ENCODE measurements at places on chromosomes 5 and 9.

DNA sequence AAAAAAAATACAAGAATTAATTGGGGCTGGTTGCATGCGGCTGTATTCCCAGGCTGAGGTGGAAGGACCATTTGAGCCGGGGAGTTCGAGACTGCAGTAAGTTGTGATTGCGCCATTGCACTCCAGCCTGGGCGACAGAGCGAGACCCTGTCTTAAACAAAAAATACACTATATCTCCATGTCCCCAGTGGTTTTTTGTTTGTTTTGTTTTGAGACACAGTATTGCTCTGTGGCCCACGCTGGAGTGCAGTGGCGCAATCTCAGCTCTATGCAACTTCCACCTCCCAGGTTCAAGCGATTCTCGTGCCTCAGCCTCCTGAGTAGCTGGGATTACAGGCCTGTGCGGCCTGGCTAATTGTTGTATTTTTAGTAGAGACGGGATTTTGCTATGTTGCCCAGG lies 1.2 kb downstream of the COQ4 start:
- no peak for DNase-seq

DNA sequence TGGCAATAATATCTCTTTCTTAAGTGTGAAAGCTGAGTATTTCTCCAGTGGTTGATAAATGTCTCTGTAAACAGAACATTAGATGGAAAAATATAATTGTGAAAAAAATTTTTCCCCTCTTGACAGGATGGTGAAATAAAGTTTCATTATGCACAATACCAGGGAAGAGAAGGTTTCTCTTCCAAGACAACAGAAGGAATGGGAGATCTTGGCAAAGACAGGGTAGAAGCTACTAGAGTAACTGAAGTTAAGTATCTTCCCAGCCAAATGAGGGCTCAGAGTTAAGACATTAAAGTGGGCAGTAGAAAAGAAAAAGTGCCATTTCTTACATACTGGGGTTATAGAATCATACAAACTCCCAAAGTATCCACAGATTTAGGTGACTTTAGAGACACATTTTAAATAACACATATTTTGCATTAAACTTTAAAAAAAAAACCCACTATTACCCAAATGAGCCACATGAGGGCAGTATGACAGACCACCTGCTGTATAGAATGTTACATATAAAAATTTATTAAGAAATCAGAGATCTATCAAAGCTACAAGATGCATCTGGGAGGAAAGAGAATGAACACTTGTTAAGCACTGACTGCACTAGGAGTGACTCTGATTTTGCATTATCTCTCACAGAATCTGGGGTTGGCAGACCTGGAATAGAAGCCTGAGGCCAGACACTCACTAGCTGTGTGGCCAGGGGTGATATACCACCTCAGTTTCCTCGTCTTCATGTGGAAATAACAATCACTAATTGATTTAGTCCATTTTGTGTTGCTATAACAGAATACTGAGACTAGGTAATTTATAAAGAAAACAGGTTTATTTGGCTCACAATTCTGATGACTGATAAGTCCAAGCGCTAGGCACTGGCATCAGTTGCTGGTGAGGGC lies 98.5 kb downstream of the ARSB start:
- no peak for DNase-seq

GRCh38 chr9:97604901-97605645 lies 28.1 kb downstream of the TSTD2 start:
- DNase-seq = no peak

DNA sequence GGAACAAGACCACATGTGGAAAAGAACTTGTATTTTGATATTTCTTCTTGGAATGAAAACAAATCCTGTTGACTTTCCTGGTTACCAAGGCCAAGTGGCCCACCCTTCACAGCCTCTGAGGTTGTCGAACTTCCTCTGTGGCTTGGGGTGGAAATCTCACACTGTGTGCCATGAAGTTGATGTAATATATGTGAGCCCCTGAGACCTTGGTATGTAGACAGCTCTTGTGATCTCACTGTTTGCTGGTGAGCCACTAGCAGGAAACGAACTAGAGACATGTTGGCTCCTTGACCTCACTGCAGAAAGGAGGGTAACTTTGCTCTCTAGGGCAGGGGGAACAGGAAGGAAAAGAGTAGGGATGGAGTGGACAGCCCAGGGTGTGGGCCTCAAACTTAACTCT lies 159.4 kb downstream of the ARHGAP26 start:
- no peak for DNase-seq

- DNase-seq = no peak
These were observed 32.9 kb downstream of the NDFIP1 start for GRCh38 chr5:142141463-142141862.

DNA sequence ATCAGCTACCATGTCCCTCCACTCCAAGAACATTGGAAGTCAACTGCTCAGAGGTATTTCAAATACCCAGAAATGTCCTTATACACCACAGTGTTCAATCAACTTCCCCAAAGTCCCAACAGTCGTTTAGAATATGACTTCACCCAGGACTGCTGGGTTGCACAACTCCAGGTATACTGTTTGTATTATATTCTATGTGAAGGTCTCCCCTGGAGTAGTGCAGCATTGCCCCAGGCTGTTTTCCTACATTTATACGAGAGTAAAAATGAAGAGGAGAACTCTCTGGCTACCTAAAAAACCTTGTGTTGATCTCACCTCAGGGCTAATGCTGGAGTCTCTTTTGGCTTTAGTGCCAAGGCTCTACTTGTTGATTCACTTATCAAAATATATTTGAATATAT lies 183.6 kb upstream of the MAP3K1 start:
- no peak for DNase-seq

- no peak for DNase-seq
These were observed 66.8 kb upstream of the ADCY2 start for GRCh38 chr5:7329141-7329540.

- no peak for DNase-seq
These were observed 112.0 kb upstream of the SPOCK1 start for GRCh38 chr5:137611011-137611580.

- no peak for DNase-seq
These were observed 3.9 kb upstream of the HK3 start for GRCh38 chr5:176902911-176903664.

DNA sequence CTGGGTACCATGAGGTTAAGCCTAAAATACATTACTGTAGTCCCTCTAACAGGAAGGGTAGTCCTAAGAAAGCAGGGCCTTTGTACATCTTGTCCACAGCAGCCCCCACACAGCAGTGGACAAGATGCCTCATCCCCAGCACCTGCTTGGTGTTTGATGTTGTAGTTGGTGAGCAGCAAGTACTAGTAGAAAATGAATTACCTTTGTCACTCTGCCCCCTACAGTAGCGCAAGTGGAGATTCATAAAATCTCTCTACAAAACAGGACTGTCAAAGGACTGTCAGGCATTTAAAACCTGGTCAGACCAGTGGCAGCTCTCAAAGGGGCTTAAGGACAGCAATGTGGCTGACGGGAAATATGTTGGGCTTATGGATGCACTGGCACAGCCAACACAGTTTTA lies 122.5 kb downstream of the TMEM174 start:
- DNase-seq = no peak

- no peak for DNase-seq
These were observed 49.6 kb upstream of the LMX1B start for GRCh38 chr9:126564128-126564527.

GRCh38 chr5:132055808-132056609 lies 4.4 kb upstream of the IL3 start:
- DNase-seq = no peak

- no peak for DNase-seq
These were observed 164.4 kb downstream of the FOCAD start for GRCh38 chr9:20848490-20848889.

GRCh38 chr9:1877951-1878350 lies 137.2 kb upstream of the SMARCA2 start:
- DNase-seq = no peak

DNA sequence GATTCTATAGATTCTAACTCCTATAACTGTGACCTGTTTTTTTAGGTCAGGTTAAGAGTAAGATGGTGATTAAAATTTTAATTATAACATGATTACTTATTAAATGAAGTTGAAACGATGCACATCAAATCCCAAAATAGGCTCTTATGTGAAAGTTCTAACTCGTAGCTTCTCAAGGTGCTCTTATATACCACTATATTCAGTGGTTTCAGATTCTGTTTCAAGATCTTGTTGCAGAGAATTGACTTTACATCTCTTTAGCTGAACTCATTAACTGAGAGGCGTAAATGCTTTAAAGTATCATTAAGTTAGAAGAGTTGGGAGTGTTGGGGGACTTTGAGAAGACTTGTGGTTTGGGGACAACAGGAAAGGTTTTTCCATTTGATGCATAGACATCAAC lies 1399.8 kb downstream of the PTPRD start:
- no peak for DNase-seq

- DNase-seq = no peak
These were observed 8.4 kb downstream of the RALGDS start for GRCh38 chr9:133112663-133113026.

DNA sequence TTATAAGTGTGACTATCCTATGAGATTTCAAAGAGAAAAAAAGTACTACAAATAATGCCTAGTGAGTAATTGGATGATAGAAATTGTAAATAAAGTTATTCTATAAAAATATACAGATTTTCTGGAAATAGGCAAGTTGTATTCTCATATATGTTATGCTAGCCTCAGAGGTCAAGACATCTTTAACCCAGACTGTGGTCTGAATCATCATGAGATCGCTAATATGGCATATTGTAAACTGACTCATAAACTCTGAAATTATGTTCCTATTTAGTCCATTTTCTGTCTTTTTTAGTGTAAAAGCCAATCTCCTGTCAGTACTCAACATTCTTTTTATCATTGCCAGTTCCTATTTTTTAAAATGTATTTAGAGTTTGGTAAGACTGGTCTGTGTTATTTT lies 14.2 kb downstream of the LOX start:
- DNase-seq = no peak

GRCh38 chr9:129627556-129628440 lies 1.8 kb downstream of the NTMT1 start:
- DNase-seq = no peak

GRCh38 chr9:78278177-78278777 lies 18.6 kb upstream of the PSAT1 start:
- DNase-seq = no peak

DNA sequence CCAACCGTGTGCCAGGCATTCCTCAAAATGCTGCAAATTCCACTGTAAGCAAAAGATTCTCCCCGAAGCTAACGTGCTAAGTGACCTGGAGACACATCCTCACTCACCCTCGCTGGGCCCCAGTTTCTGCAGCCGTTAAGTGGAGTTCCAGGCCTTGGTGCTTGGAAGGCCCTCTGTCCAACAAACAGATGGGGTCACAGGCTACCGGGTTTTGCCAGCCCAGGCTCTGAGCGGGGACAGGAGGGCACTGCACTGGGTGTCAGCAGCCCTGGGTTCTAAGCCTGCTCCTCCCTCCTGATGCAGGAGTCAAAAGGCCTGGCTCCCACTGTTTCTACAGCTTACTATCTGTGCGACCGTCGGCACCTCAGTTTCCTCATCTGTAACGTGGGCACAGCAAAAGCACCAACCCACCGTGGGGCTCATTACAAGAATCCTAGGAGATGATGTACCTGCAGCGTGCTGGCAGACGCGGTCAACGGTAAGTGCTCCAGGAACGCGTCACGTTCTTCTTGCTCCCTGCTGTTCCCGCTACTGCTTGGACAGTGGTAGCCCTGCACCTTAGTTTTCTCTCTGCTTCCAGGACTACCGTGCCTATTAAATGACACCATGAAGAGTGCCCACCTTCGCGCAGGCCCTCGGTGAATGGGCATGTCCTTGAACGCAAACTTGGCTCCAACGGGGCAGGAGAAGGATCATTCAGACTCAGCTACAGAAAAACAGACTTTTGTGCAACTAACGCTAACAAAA lies 84.8 kb downstream of the ADAMTS2 start:
- DNase-seq = peak; percentile 51

DNA sequence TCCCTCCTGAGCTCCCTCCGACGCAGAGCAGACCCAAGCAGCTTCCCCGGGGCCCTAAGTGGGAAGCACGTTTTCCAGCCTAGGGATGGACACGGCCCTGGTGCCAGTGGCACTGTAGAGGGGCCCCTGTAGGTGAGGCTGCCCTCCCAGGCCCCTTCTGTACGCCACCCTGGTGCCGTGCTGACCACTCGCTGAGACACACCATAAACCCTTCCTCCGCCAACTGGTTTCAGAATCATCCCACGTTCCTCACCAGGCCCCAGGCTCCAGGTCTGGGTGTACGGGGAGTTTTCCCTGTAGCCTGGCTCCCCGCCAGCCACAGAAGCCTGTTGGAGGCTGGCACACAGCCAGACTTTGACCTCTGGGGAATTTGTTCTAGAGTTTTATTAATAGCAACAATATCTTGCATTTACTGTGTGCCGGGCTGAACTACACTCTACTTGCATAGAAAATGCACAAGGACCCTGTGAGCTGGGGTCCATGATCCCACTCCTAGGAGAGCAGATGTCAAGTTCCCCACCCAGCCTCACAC lies 18.2 kb upstream of the WDR38 start:
- no peak for DNase-seq

GRCh38 chr5:75672616-75673015 lies 44.6 kb downstream of the POC5 start:
- DNase-seq = no peak

Measured in type B pancreatic cell (in vitro differentiated cells).